ENCODE measurements at places on chromosomes 1 and 21.

- DNase-seq, result no peak
Observed at GRCh38 chr1:62110198-62110817, 84.3 kb upstream of the L1TD1 start.

GRCh38 chr21:39114871-39115575, 68.2 kb downstream of the PSMG1 start:
- DNase-seq, result no peak

GRCh38 chr1:25712299-25712970, 87.6 kb upstream of the SELENON start:
- no peak for DNase-seq

- no peak for DNase-seq
Observed at GRCh38 chr1:211541720-211542477, 37.1 kb downstream of the SLC30A1 start.

DNA sequence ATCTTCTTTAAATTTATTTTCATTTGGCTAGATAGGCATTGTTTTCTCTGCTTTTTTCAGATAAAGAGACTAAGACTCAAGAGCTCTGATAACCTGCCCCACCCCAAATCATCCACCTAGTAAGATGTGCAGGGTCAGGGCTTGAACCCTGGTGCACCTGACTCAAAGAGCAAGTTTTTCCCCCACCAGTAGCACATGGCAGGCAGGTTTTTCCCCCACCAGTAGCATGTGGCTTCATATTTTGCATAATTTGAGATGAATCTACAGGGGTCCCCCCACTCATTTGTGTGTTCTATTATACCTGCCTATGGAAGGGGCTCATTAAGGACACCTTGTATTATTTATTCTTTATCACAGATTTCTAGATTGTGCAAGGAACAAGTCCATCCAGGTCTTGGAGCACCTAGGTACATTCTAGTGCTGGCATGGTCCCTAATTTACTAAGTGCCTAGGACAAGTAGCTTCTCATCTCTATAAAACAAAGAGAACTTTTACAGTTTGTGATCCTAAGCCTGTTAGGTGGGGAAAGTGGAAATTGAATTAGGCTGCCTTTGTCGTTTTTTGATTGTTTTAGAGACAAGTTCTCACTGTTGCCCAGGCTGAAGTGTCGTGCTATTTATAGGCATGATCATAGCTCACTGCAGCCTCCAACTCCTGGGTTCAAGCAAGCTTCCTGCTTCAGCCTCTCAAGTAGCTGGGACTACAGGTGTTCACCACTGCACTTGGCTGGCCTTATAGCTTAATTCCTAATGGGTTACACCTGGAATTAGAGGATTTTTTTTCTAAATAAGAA, 13.2 kb upstream of the CTSE start:
- DNase-seq, result no peak

DNA sequence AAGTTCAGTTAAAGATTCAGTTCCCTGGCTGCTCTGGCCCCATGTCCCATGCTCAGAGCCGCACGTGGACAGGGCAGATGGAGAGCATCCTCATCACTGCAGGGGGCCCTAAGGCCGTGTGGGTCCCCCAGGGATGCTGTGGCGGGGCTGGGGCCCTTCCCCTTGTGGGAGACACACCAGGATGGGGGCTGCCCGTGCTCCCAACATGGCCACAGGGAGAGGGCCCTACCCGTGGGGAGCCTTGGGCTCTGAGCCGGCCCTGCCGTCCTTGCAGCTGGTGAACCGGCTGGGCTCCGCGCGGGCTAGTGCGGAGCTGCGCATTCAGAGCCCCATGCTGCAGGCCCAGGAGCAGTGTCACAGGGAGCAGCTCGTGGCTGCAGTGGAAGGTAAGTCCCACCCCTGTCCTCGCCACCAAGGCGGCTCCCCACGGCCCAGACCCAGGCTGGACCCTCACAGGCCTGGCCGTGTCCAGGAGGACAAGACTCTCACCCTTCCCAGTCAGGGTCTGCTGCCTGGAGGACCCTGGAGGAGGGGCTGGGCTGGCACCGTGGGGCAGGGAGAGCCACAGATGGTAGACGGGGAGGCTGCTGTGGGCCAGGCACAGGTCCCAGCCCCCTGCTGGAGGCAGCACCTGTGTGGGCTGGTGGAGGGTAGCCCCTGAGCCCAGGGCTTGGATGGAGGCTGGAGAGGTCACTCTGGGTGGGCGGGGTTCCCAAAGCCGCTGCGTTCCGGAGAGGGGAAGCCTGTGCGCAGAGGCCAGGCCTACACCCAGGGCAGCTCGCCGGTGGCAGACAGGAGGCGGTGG, 53.8 kb downstream of the TRIM11 start:
- no peak for DNase-seq

DNA sequence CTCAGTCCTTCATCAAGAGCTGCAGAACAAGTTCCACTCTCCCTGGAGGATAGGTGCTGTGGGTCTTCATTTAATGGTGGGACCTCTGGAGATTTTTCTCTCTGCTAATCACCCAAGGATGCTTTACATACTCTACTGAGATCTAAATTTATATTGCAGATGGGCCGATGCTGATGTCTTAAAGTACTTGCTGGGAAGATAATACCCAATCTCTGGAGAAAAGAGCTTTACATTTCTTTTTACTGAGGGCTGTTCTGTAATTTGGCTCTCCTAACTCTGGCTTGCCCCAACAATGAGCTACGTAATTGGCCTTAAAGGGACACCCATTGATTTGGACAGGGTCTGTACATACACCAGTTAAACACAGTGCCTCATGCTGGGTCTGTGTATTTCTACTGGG, 86.9 kb downstream of the ST6GALNAC3 start:
- DNase-seq, result no peak

DNA sequence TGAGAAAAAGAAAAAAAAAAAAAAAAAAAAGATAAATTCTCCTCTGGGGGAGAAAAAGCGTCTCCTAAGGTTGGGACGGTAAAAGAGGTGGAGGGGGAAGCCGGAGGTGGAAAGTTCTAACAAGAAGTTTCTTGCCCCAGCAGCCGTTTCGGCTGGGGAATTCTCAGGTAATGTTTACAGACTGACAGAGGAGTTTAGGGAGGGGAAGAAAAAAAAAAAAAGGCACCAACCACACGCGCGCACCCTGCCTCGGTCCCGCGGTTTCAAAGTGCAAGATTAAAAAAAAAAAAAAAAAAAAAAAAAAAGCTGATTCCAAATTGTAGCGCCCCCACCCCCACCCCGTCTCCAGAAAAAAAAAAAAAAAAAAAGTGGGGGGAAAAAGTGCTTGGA, 504 bp downstream of the DHRS3 start:
- DNase-seq, result no peak

DNA sequence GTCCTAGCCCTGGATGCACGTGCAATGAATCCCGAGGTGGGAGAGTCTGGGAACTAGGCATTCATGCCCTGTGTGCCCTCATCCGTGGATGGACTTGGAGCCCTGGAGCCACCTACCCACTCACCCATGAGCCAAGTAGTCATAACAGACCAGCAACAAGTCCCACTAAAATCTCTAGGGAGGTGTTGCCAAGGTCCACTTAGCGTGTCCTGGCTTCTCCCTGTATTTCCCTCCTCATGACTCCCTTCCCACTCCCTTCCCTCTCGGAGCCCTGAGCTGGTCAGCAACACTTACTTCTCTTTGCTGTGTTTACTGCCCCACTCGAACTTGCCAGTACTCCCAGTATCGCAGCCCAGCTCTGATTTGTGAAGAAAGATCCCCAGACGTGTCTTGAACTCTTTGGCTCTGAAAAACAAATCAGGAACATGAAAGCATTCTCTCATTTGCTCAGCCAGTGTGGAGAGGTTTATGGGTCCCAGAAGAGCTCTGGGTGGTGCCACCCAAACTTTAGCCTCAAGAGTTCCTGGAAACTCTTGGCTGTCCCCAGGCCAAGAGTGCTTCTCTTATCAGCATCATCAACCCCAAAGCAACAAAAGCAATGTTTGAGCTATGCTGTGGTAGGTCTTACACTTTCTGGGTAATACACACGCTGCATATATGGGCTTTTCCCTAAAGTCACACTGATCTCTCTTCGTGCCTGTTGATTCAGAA, 1.1 kb downstream of the RGS16 start:
- DNase-seq, result peak; percentile 66

- no peak for DNase-seq
Observed at GRCh38 chr1:38370716-38371504, 324.3 kb upstream of the POU3F1 start.

- no peak for DNase-seq
Observed at GRCh38 chr1:184056921-184057555, 5.5 kb downstream of the TSEN15 start.

GRCh38 chr1:231827337-231828105, 200.9 kb downstream of the DISC1 start:
- DNase-seq, result no peak

DNA sequence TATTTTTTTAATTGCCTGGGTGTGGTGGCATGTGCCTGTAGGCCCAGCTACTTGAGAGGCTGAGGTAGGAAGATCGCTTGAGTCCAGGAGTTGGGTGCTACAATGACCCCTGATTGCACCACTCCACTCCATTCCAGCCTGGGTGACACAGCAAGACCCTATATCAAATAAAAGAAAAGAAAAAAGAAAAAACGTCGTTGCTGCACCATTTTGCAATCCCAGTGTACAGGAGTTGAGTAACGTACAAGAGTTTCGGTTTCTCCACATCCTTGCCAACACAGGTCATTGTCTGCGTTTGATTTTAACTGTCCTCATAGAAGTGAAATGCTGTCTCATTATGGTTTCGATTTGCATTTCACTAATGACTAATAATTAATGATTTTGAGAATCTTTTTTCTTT, 7.9 kb downstream of the ZNF684 start:
- DNase-seq, result no peak

- DNase-seq, result no peak
Observed at GRCh38 chr1:23611601-23612327, 52.5 kb upstream of the ID3 start.

GRCh38 chr1:41474490-41475271, 9.8 kb downstream of the EDN2 start:
- no peak for DNase-seq

DNA sequence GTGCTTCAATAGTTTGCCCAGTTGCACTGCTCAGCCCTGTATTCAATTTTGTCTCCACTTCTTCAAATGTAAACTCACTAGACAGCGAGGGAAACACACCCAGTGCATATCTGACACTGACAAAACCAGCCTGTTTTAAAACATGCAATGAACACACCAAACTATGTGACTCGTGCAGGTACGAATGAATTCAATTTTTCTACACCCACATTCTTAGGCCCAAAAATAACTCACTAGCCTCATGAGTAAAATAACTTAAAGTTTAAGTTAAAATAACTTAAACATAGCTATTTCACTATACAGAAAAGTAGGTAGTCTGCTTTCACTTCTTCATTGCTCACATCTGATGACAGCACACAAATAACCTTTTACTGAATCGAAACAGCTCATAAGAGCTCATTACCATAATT, 21.1 kb downstream of the TTC13 start:
- DNase-seq, result no peak

- DNase-seq, result no peak
Observed at GRCh38 chr1:147726168-147726567, 34.2 kb downstream of the GJA5 start.

GRCh38 chr1:195960580-195960979, 647.7 kb downstream of the KCNT2 start:
- no peak for DNase-seq

- no peak for DNase-seq
Observed at GRCh38 chr1:56948403-56949023, 17.3 kb downstream of the C8B start.

- no peak for DNase-seq
Observed at GRCh38 chr21:34670962-34671348, 2.2 kb downstream of the CLIC6 start.

- no peak for DNase-seq
Observed at GRCh38 chr1:228668553-228669241, 66.6 kb upstream of the RHOU start.

DNA sequence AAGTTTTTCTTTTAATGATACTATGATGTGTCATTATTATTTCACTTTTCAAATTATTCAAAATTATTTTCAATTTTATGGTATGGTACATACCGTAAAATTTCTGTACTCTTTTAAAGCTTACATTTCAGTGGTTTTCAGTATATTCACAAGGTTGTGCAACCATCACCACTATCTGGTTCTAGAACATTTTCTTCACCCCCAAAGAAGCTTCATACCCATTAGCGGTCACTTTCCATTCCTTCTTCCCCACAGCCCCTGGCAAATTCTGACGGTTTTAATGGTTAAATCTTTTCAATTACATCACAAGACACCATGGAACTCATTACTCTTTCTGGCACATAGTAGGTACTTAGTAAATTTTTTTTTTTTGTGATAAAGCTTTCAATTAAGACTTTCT, 22.8 kb upstream of the ATP5PO start:
- no peak for DNase-seq

DNA sequence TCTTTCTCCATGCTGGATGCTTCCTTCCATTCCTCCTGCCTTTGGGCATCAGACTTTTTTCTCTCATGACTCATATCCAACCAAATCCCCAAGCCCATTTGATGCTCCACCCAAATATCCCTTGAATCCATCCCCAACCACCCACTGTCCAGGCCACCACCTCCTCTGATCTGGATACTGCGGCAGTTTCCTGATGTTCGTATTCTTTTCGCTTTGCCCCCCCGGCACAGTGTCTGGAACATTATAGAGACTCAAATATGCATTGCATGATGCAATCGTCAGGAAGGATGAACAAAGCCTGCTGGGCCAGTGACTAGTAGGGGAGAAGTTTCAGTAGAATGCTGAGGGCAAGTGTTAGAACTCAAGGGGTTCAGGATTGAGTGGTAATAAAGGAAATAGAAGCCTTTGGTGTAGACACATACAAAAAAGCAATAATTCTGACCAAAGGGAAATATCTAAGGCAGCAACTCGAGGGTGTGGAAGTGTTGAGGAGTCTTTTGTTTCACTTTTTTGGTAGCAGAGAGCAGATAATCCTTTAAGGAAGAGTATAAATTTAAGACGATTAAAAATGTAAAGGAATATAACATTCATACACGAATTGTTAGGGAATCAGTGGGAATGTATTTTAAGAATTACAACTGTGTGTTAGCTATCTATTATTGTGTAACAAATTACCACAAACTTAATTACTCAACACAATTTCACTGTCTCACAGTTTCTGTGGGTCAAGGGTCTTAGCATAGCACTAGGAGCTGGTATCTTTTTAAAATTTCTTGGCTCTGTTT, 7.5 kb downstream of the S100A11 start:
- peak; percentile 36 for DNase-seq

DNA sequence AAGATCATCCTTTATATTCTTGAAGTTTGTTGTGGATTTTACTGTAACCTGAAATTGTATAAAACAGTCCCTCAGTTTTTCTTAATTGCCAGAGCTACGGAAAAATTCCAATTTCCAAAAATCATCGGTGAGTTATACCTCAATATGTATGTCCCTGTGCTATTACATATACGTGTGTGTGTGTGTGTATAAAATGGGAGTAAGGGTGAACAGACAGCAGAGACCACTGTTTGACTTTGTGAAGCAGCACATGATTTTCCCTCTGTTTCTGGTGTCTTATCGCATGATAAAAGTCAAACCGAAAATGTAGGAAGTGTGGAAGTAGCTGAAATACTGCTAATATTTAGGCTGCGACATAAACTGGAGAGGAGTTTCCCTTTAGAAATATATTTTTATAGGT, 1.2 kb downstream of the OR2T1 start:
- no peak for DNase-seq

- DNase-seq, result peak; percentile 62
Observed at GRCh38 chr1:20250340-20250989, 40.2 kb upstream of the VWA5B1 start.

Data from activated CD4-positive, alpha-beta T cell treated with anti-CD3 and anti-CD28 coated beads, Interleukin-2, Interleukin-4, amounts not matched to agents 100 ng/mL and 50 ng/mL, durations not matched to agents 16 hours and 8 hours (primary cell).